ENCODE measurements at places on chromosomes 2 and 18. TPM values are rescaled to one million over a fixed set of nuclear protein-coding genes. Genes with fewer than 3 reads are reported as not detected.

SERPINB13 gene
- not detected for total RNA-seq

SERPINB11 gene
- total RNA-seq = not detected

IL18RAP gene
- total RNA-seq = 1.3 TPM

BOLA3 gene
- total RNA-seq = 26.1 TPM

HOXD4 gene
- total RNA-seq = 3.4 TPM

DNA sequence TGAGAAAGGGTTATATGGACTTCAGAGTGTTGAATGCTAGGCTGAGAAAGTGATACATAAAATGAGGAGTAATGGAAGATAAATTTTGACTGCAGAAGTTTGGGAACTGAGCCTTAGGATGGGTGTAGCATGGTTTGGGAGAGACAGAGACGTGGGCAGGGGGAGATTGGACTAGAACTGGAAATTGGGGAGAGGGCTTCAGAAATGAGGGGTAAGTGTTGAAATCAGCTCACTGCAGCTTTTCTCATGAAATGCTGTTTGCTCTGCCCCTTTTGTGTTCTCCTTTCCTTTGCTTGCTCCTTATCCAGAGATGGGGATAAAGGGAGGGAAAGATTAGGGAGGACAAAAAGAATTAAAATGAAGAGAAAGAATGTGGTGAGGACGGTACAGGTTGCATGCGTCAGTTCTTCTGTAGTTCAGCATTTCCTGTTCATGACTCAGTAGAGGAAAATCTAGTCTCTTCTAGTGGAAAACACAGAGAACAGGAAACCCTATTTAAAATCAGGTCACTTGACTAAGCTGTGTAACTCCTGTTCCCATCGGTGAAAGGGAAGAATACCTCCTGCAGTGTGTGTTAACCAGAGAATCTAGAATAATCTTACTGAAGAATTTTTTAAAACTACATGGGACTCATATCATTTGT is 105.6 kb downstream of the CRIM1 start:
- H3K4me3 ChIP-seq = no peak overlapping the region
- H3K27me3 ChIP-seq = no peaks in the 10 kb centered on the region
- DNase-seq = no peak
- H3K36me3 ChIP-seq = peaks cover 15% of the 10 kb centered on the region

DNA sequence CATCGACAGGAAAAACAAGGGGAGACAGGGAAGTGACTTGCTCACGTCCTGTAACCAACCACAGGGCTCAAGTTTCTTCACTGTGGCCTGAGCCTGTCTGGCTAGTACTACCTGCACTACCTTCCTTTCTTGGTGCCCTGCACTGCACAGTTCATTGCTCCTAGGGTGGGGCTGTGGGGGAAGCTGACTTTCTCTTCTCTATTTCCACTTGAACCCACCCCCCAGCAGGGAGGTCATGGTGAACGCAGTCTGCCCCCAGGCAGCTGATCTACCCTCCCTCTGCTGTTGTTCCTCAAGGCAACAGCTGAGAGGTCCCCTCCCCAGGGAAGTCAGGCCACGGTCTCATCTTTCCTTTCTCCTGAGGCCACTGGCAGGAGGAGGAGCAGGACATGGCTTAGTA is 532.1 kb downstream of the SOX11 start:
- H3K4me3 ChIP-seq = no peak overlapping the region
- no peak overlapping the region for H3K27ac ChIP-seq
- no peak for DNase-seq

DNA sequence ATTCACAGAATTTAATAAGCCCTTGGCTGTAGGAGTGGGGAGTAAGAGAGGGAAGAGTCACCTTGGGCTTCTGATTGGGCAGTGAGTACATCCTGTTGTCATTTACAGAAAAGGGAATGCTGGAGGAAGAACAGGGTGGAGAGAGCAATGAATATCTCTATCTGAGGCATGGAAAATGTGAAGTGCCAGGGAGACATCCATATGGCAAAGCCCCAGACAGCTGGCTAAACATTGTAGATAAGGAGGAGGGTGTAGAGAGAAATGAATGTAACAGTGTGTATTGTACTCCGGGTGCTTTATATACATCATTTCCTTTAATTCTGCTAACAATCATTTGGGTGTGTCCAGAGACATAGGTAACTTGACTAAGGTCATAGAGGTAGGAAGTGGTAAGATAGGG is 103.5 kb downstream of the UPP2 start:
- H3K4me1 ChIP-seq = no peaks in the 10 kb centered on the region
- DNase-seq = no peak
- H3K27me3 ChIP-seq = no peaks in the 10 kb centered on the region

GRCh38 chr18:57441071-57441794 is 6.1 kb downstream of the ONECUT2 start:
- peaks cover 47% of the 10 kb centered on the region for H3K27me3 ChIP-seq
- H3K4me1 ChIP-seq = peaks cover 52% of the 10 kb centered on the region

- H3K4me1 ChIP-seq = no peaks in the 10 kb centered on the region
- H3K27ac ChIP-seq = no peak overlapping the region
- H3K4me3 ChIP-seq = no peak overlapping the region
- DNase-seq = no peak
- no peaks in the 10 kb centered on the region for H3K27me3 ChIP-seq
- H3K36me3 ChIP-seq = no peaks in the 10 kb centered on the region
Observed at GRCh38 chr18:28334516-28334915, 157.6 kb upstream of the CDH2 start.

DNA sequence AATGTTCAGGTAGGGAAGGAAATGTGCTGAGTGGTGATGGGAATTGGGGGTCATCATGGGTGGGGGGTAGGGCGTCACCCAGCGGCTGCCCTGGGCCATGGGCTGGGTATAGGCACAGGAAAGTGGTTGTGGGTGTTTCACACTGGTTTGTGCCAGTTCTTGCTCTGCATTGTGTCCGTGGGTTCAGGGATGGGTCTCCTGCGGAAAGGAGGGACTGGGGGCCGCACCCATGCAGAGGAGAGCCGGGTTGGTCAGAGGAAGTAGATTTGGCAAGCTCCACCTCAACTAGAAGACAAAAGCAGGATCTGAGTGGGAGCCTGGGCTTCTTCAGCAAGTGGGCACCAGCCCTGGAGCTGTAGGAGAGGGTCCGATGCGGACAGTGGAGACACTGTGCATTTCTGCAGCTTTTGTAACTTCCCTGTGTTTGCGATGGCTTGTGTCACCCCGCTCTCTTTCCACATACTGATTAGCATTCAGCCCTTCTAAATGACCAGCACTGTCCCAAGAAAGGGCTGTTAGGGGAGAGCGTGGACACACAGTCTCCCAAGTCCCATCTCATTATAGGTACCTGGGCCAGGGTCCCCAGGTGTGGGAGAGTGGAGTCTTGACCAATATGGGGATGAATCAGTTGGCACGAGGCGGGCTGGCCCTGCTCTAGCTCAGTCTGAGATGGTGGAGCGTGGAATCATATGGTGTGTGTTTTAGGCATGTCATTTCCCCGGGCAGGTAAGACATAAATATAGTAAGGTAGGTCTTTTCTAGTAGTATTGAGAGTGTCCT is 67.2 kb downstream of the LRRFIP1 start:
- no peak overlapping the region for H3K4me3 ChIP-seq
- no peaks in the 10 kb centered on the region for H3K36me3 ChIP-seq
- no peaks in the 10 kb centered on the region for H3K27me3 ChIP-seq
- peaks cover 84% of the 10 kb centered on the region for H3K4me1 ChIP-seq
- DNase-seq = peak; percentile 69
- peak overlapping the region; percentile 98 for H3K27ac ChIP-seq

DNA sequence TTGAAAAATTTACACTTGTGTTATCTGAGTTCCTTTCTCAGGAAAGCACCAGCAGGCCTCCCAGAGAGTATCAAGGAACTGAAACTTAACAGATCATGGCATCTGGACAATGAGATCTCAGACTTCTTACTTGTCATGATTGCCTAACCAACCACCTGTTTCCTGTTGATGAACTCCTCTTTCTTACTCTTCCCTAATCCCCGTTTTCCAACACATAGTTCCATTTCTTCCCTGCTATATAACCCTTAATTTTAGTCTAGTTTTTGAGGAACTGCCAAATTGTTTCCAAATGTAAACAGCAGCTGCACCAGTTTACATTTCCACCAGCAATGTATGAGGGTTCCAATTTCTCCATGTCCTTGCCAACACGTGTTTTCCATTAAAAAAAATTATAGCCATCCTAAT is 6.1 kb upstream of the FAM171B start:
- no peak overlapping the region for H3K4me3 ChIP-seq
- no peak for DNase-seq
- no peak overlapping the region for H3K27ac ChIP-seq
- H3K27me3 ChIP-seq = no peaks in the 10 kb centered on the region

DNA sequence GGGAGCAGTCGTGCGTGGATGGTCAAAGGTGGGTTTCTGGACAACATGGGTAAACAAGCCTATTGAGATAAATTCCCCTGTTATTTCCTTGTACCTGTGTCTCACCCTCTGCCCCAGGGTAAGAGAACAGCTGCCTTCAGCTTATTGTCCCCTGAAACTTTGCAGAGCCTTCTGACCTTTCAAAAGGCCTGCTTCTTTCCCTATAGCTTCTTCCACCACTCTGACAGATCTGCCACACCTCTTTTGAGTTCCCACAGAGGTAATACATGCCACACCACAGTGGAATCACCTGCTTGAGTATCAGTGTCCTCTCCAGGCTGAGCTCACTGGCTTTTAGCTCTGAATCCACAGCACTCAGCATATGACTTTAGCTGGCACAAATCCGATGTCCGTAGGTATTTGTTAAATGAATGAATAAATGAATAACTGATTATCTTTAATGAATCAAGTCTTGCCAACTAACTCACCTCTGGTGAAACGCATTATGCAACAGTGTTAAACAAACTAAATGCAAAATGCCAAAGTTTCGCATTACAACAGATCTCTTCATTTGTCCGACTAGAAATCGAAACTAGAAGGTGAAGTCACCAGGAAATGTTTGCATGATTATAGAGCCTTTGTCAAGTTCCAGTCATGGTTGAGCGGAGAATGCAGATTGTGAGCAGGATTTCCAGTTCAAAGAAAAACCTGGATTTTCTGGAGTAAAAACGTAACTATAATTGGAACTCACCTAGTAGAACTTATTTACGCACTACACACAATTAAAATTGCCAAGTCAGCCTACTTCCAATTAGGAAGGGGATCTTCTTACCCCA is 16.4 kb downstream of the DYNAP start:
- no peaks in the 10 kb centered on the region for H3K36me3 ChIP-seq
- no peak overlapping the region for H3K27ac ChIP-seq
- no peak overlapping the region for H3K4me3 ChIP-seq
- DNase-seq = no peak

GRCh38 chr2:30582521-30582920 is 135.5 kb downstream of the LCLAT1 start:
- H3K4me1 ChIP-seq = no peaks in the 10 kb centered on the region
- DNase-seq = no peak
- no peaks in the 10 kb centered on the region for H3K27me3 ChIP-seq
- H3K36me3 ChIP-seq = no peaks in the 10 kb centered on the region

DNA sequence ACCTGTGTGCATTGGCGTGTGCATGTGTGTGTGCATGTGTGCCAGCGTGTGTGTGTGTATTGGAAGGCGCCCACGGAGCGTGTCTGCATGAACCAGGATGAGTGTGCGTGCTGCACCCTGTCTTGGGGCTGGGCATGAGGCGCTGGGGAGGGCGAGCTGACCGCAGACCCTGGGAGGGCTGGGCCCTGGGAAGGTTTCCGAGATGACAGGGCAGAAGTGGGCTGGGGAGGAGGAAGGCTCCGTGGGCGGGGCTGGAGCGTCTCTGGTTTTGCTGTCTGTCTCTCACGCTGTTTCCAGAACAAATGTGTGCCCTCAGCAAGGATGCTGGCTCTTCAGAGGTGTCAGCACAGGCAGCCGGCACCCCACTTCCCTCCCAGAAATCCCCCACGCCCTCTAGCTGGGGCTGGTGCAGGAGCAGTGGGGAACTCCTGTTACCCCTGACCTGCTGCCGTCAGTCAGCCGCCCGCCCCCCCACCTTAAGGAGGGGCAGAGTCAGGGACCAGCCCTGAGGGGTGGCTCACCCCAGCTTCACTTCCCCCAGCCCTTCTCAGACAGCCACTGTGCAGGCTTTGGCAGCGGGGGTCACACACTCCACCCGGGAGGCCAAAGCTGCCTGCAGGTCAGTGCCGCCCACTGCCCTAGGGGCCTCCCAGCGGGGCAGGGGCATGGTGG is at the start of gene GPR35:
GPR35 (plus strand) TSS at position 531 of the 672 bp plus-strand sequence. CDS start 4,473 bp downstream, outside the sequence.
- DNase-seq = peak; percentile 66
- no peak within 1 kb of the TSS for H3K27ac ChIP-seq
- H3K27me3 ChIP-seq = no peaks in the 10 kb centered on the region
- no peaks in the 10 kb centered on the region for H3K4me1 ChIP-seq
- no peak within 1 kb of the TSS for H3K4me3 ChIP-seq

GRCh38 chr2:3246928-3247714 is 130.5 kb downstream of the EIPR1 start:
- no peak overlapping the region for H3K27ac ChIP-seq
- no peaks in the 10 kb centered on the region for H3K4me1 ChIP-seq
- no peak for DNase-seq
- no peak overlapping the region for H3K4me3 ChIP-seq

- no peaks in the 10 kb centered on the region for H3K4me1 ChIP-seq
- no peaks in the 10 kb centered on the region for H3K27me3 ChIP-seq
Observed at GRCh38 chr18:48829443-48830149, 121.2 kb downstream of the SMAD7 start.

- H3K27ac ChIP-seq = no peak overlapping the region
- no peaks in the 10 kb centered on the region for H3K36me3 ChIP-seq
- no peak overlapping the region for H3K4me3 ChIP-seq
- no peak for DNase-seq
- no peaks in the 10 kb centered on the region for H3K27me3 ChIP-seq
Observed at GRCh38 chr2:95700519-95700918, 108.7 kb downstream of the TRIM43 start.

DNA sequence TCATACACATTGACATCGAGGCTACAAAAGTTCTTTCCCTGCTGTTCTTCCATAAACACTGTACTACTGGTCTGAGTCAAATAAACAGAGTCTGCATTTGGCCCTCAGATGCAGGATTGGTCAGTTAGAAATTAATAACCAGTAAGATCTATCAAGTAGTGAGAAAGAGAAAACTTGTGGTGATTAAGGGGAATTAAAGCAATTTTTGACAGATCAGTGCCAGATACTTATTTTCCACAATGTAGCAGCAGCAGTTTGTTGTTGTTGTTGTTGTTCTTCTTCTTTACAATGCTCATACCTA is 85.0 kb downstream of the IKZF2 start:
- no peak overlapping the region for H3K27ac ChIP-seq
- no peak for DNase-seq
- H3K36me3 ChIP-seq = no peaks in the 10 kb centered on the region

GRCh38 chr18:72692086-72692485 is 147.9 kb upstream of the CBLN2 start:
- no peak for DNase-seq
- no peak overlapping the region for H3K27ac ChIP-seq
- H3K36me3 ChIP-seq = no peaks in the 10 kb centered on the region
- peaks cover 6% of the 10 kb centered on the region for H3K4me1 ChIP-seq
- H3K4me3 ChIP-seq = no peak overlapping the region

DNA sequence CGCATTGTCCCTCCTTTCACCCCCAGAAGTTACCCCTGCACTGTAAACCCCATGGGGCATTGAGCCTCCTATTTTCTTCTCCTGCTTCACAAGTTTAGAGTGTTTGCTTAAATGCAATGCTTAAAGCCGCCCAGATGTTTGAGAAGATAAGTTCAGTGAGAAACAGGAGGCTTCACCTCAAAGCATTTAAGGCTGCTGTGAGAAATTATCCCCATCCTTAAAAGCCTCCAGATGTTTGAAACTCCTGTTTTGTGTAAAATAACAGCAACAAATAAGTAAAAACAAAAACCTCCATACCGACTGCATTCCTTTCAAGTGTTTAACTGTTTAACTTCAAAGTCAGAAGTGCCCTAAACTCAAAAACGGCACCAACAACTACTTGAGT is 81.8 kb downstream of the RTP5 start:
- DNase-seq = no peak
- H3K27me3 ChIP-seq = no peaks in the 10 kb centered on the region
- H3K27ac ChIP-seq = no peak overlapping the region
- H3K4me1 ChIP-seq = no peaks in the 10 kb centered on the region
- H3K4me3 ChIP-seq = no peak overlapping the region

- no peak for DNase-seq
- no peaks in the 10 kb centered on the region for H3K36me3 ChIP-seq
- no peak overlapping the region for H3K27ac ChIP-seq
Observed at GRCh38 chr2:100640431-100641124, 77.8 kb downstream of the PDCL3 start.

Data from sigmoid colon (tissue), 7 donors.